ENCODE measurements at places on chromosomes 13 and 19.

DNA sequence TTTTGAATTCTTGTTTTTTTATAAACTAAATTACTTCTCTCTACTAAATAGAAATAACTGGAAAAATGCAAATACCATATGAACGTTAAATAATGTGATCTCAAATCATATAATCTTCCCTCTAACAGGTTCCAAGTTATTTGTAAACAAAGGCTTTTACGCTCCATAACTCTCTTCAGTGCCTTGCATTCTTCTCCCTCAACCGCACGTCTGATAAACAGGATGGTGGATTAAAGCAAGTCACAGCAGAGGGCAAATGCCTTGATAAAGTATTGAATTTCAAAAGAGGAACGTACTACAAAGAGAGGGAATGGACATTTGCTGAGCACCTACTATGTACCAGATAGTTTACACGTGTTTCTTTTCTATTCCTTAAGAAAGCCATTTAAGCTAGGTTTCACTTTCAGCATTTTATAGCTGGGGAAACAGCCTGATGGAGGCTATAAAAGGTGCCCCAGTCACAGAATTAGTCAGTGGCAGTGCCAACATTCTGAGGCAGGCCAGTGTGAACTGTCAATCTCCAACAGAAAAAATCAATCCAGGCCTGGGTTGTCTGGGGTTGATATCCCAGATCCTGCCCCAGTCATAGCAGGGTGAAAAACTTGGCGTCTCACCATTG lies 15.8 kb downstream of the MRPS31 start:
- no peak for DNase-seq

DNA sequence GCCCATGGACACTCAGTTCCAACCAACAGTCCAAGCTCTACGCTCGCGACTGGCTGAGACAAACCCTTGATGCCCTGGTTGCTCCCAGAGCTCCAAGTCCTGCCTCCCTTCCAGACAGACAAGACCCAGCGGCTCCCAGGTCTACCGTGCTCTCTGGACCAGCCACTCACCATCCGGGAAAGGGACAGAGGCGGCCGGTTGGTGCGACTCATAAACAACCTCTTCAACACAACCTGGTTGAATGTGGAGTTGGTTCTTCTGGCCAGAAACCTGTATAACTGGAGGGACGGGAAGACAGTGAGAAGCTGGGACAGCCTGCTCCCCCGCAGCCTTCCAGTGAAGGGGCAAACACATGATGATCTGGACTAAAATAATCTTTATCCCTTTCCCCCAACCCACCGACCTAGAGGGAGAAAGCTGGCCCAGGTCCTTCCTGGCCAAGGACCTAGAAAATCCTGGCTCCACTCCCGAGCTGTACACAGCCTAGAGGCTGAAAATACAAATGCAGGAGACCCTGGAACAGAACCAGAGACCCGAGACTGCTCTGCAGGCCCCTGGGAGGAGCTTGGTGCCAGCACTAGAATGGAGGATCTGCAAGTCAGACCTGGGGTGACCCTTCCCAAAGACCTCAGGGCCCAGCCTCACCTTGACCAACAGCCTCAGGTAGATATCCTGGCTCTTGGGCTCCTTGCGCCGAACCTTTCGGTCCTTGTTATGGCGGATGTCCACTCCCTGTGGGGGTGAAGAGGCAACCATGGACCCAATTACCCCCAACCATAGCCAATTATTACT lies 1.6 kb downstream of the RPL18 start:
- DNase-seq: no peak

DNA sequence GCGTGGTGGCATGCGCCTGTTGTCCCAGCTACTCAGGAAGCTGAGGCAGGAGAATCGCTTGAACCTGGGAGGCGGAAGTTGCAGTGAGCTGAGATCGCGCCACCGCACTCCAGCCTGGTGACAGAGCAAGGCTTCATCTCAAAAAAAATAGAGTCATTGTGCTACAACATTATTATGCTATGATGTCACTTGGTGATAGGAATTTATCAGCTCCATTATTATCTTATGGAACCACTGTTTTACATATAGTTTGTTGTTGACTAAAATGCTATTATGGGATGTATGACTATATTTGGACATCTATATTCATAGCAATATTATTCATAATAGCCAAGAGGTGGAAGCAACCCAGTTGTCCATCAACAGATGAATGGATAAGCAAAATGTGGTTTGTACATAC lies 26.4 kb upstream of the SLC7A1 start:
- no peak for DNase-seq

GRCh38 chr19:4976401-4977298 lies 7.7 kb downstream of the KDM4B start:
- no peak for DNase-seq

DNA sequence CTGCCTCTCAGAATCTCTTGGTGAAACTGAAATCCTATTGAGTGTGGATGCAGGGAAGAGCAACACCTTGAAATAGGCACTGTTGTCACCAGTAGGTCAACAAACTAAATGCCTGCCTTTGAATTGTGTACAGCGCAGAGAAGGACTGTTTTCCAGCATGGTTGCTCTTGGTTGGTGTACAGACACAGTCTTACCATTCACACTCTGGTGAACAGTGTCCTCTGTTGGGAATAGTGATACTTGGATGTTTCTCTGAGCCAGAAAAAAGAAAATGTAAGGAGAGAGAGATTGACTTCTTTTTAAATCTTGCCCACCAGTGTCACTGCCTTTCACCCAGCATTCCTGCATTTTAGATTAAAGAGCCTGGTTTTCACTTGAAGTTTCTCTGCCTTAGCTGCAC lies 179.7 kb downstream of the STK24 start:
- no peak for DNase-seq

DNA sequence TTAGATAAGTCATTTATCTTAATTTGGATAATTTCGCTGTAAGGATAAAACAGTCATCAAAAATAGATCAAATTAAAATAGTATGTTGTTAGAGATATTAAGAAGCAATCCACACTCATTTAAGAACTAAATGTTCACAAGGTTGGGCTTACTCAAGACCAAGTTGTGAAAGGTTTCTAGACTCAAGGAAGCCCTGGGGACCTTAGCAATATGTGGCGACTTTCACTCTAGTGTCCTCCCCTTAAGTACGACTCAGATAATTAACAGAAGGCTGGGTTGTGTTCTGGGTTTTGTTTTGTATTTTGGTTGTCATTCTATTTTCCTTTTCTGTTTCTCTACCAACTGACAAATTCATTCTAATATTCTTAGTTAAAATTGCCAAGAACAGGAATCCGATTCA lies 1008.0 kb downstream of the PCDH9 start:
- no peak for DNase-seq

DNA sequence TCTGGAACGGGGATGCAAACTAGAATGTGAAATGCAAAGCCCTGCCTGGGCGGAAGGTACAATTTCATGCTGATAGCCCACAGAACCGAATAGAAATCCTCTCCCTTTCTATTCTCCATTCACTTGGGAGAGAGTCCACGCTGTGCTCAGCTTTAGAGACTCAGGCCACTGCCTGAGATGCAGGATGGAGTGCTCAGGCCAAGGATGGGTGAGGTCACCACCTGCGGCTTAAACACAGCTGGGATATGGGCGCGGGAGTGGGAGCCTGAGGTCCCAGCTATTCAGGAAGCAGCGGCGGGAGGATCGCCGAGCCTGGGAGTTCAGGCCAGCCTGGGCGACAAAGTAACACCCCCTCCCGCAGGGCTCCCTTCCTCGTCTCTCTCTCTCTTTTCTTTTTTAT lies 446 bp upstream of the ZNF83 start:
- no peak for DNase-seq

DNA sequence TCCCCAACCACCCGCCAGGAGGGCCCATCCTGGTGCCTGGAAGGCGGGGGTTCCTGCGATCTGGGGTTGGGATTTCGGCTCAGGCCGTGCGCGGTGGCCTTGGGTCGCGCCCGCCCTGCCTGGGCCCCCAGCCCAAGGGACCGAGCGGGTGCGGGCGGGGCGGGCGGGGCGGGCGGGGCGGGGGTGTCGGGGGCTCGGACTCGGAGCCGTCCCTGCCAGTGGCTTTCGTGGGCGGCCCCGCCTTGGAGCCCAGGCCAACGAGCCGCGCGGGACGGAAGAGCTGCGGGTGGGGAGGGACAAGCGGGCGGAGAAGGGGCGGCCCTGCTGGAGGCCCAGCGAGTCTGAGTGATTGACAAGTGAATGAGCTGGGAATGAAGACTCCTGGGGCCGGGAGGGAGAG lies 24.6 kb upstream of the ZNF729 start:
- no peak for DNase-seq

DNA sequence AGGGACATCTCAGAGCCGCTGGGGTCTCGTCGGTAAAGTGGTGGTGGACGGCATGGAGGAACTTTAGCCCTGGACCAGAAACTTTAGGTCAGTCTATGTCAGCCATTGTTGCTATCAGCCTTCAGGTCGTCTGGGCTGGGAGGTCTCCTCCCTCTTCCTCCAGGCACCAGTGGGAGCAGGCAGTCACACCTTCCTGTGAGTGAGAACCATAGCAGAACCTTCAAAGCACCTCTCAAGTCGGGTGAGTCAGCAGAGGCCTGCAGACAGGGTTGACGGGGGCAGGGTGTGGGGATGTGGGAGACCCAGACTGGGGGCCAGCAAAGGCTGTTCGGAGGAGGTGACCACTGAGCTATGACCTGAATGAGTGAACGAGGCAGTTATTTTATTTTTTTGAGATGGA lies 15.4 kb upstream of the SBNO2 start:
- DNase-seq: no peak

GRCh38 chr19:13209484-13210338 lies 59.5 kb downstream of the IER2 start:
- DNase-seq: no peak

GRCh38 chr13:102322211-102322610 lies 79.6 kb downstream of the FGF14 start:
- DNase-seq: no peak

DNA sequence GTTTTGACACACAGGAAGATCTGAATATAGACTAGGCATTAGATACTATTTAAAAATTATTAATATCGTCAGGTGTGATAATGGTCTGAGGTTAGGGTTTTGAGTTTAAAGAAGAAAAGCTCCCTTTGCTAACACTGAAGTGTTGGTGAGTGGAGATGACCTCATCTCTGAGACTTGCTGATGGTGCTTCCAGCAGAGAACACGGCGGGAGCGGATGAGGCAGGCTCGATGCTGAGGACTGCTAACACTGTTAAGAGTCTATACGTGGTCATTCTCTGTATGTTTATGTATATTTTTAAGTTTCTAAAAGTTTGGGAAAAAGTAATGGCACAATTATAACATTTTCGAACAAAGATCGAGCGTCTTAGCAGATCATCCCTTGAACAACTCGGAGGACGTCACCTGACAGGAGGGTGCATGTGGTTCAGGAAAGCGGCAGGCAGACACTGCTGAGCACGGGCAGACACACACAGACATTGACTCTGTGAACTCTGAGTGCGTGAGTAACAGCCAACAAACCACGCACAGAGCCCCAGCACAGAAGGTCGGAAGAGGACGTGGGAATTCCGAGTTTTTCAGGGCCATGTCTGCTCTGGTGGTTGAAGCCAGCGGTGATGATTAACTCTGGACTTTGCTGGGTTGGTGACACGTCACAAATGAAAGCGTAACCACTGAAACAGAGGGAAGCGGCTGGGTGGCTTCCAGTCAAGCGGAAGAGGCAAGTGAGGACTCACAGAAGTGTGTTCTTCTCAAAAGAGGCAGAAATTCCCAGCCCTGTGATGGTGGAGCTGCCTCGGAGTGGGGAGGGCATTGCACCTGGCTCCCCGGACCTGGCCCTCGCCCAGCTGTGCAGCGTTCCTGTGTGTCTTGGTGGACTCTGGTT lies 91.9 kb upstream of the TEX29 start:
- no peak for DNase-seq

DNA sequence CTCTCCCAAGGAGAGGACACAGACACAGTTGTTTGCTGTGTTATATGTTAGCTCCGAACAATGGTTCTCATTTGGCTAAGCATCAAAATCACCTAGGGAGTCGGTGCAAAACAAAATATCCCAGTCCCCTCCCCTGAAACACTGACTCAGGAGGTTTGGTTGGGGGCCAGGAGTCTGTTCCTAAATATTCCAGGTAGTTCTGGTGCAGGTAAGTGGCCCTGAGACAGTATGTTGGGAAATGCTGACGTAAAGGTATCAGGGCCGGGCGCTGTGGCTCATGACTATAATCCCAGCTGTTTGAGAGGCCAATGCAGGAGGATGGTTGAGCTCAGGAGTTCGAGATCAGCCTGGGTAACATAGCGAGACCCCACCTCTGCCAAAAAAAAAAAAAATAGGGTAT lies 2.3 kb upstream of the MAP2K7 start:
- DNase-seq: no peak

DNA sequence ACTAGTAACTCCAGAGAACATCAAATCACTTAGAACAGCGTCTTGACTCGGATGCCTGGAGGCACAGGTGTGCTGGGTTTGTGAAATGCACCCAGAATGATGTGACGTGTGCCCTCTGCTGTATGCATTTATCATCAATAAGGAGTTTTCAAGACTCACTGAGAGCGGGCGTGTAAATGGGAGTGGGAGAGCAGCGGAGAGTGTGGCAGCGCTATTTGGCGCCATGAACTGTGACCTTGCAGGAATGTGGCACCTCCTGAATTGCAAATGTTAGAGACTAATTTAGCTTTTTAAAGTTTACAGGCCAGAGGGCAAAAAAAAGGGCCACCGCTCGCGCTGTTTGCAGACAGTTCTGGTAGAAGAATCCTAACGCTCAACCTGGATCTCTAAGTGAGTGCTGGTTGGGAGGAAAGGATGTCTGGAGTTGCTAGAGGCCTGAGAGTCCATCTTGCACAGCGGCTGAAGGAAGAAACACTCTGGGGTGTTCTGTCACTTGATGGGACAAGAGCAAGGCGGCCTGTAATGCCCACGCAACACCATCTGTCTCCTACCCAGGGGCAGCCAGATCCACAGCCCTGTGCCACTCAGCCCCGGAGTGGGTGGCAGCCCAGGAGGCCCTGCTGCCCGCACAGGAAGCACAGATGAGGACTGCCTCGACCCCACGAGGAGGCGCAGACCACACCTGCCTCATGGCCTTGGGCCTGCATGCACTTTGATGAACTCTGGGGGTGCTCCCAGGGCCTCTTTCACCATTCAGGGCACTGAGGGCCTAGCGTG lies 19.7 kb downstream of the RANBP3 start:
- no peak for DNase-seq

GRCh38 chr13:43074824-43075510 lies 51.6 kb downstream of the DNAJC15 start:
- no peak for DNase-seq

DNA sequence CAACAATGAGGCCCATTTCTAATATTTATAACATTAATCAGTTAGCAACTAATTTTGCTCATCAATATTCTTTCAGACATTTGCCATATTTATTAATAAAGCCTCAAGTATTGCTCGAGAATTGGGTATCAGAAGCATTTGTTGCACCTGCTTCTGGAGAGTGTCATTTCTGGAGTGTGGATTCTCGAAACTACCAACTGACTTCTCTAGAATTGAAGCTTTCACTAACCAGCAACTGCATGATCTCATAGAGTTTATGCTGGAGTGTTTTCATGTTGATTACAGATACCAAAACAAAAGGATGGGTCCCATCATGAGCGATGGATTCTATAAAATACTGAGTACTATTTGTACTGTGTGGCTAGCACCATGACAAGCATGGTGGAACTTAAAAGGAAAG lies 121.0 kb upstream of the SLC7A1 start:
- no peak for DNase-seq

- no peak for DNase-seq
These were observed 399.9 kb downstream of the NDFIP2 start for GRCh38 chr13:79880818-79881217.

All from NCI-H1436 (cell line).